ENCODE measurements at places on chromosomes 4 and X.

- peak; percentile 2 for DNase-seq
Observed at GRCh38 chrX:138487866-138488265, 223.7 kb downstream of the FGF13 start.

DNA sequence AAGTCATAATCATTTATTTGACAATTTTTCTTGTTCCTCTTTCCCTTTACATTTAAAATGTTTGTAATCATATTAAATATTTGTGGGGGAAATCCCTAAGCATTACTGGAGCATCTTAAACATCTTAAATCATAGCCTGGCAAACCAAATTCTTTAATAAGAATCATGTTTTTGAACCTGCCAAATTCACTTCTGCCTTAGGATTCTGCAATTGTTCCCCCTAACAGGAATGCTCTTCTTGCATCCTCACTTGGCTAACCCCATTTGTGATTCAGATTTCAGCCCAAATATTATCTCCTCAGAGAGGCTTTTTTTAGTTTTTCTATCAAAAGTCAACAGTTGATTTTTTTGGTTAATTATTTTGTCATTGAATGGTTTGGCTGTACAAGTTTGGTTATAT is 241.1 kb downstream of the MAPK10 start:
- no peak for DNase-seq

GRCh38 chr4:105966051-105966450 is 70.8 kb downstream of the NPNT start:
- no peak for DNase-seq

- no peak for DNase-seq
Observed at GRCh38 chrX:39195156-39195555, 393.9 kb downstream of the MID1IP1 start.

DNA sequence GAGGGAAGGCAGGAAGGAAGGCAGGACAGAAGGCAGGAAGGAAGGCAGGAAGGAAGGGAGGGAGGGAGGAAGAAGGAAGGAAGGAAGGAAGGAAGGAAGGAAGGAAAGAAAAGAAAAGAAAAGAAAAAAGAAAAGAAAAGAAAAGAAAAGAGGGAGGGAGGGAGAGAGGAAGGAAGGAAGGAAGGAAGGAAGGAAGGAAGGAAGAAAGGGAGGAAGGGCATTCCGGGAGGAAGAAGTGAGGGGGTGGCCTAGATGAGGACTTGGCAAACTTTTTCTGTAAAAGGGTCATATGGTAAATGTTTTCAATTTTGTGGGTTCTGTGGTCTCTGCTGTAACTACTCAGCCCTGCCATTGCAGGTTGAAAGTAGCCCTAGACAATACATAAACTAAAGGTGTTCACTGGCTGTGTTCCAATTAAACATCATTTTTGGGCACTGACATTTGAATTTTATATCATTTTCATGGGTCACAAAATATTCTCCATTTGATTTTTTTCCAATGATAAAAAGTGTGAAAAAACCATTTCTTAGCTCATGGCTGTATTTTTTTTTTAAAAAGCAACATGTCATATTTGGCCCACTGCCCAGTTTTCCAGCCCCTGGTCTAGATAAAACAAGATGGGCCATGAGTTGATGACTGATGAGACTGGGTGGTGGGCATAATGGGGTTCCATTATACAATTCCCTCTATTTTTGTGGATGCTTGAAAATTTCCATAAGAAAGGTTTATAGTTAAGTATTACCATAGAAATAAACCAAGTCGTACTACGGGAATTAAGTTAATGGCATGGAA is 3.1 kb downstream of the ZNF630 start:
- peak; percentile 3 for DNase-seq

GRCh38 chr4:87317527-87317926 is 5.2 kb downstream of the HSD17B13 start:
- DNase-seq = peak; percentile 8

DNA sequence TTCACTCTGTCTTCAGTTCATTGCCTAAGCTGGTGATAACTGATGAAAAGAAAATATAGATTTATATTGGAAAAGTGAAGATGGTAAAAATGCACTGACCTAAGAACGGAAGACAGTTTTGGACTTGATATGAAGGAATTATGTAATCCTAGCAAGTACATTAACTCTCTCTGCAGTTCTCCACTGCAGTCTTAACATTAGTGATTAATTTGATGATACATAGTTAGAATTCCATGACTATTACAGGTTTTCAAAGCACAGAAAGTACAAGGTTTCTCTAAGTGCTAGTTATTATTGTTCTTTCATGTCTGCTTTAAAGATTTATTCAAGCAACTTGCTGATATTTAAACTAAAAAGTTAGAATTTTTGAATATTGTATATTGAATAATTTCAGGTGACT is 1591.7 kb upstream of the ADGRL3 start:
- DNase-seq = no peak

DNA sequence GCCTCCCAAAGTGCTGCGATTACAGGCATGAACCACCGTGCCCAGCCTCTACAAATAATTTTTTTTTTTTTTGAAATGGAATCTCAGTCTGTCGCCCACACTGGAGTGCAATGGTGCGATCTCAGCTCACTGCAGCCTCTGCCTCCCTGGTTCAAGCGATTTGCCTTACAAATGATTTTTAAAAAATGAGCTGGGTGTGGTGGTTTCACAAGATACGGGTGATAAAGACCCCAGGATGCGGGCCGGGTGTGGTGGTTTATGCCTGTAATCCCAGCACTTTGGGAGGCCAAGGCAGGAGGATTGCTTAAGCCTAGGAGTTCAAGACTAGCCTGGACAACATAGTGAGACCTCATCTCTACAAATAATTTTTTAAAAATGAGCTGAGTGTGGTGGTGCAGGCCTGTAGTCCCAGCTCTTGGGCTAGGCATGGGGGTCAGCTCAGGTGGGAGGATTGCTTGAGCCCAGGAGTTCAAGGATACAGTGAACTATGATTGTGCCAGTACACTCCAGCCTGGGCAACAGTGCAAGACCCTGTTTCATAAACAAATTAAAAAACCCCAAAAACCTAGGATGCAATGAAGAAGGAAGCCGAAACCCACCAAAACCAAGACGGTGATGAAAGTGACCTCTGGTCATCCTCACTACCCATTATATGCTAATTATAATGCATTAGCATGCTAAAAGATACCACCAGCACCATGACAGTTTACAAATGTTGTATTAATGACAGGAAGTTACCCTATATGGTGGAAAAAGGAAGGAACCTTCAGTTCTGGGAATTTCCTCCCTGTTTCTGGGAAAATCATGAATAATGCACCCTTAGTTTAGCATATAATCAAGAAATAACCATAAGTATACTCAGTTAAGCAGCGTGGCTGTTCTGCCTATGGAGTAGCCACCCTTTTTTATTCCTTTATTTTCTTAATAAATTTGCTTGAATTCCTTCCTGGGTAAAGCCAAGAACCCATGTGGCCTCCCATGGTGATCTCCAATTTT is 27.7 kb downstream of the PDGFRA start:
- no peak for DNase-seq

GRCh38 chrX:47690175-47690574 is 31.2 kb upstream of the UXT start:
- peak; percentile 4 for DNase-seq

DNA sequence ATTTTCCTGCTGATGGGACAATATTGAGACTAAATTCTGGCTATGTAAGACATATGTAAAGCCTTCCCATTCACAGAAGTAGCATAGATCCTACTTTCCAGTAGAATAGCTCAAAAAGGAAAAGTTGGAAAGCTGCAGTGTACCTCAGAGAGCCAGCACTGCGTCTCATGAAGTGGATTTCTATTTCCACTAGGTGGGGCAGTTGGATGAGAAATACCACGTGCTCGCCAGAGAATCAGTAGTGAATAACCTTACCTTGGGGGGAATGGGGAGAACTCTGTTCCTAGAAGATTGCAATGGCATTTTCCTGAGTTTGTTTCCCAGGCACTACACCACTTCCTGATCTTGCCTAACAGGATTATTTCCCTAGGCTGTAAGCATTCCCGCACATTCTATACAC is 907.1 kb downstream of the FSTL5 start:
- DNase-seq = peak; percentile 64

GRCh38 chrX:154371017-154371788 is 3.2 kb downstream of the FLNA start:
- peak; percentile 92 for DNase-seq

- DNase-seq = no peak
Observed at GRCh38 chrX:76439188-76439587, 11.7 kb downstream of the MAGEE1 start.

- DNase-seq = peak; percentile 83
Observed at GRCh38 chr4:138090150-138090917, 151.8 kb downstream of the SLC7A11 start.

- no peak for DNase-seq
Observed at GRCh38 chr4:17517664-17518063, 2.7 kb downstream of the CLRN2 start.

DNA sequence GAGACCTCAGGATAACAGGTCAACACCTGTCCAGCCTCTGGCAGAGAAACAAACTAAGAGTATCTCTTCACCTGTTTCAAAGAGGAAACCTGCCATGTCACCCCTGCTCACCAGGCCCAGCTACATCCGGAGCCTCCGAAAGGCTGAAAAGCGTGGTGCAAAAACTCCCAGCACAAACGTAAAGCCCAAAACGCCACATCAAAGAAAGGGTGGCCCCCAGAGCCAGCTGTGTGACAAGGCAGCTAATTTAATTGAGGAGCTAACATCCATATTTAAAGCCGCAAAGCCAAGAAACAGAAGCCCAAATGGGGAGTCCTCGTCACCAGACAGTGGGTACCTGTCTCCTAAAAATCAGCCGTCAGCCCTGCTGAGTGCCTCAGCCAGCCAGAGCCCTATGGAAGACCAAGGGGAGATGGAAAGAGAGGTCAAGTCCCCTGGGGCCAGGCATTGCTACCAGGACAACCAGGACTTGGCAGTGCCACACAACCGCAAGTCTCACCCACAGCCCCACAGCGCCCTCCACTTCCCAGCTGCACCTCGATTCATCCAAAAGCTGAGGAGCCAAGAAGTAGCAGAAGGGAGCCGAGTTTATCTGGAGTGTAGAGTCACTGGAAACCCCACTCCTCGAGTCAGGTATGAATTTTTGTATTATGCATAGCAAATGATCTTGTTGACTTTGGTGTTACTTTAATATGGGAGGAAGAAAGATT is 15.1 kb downstream of the PALLD start:
- no peak for DNase-seq

DNA sequence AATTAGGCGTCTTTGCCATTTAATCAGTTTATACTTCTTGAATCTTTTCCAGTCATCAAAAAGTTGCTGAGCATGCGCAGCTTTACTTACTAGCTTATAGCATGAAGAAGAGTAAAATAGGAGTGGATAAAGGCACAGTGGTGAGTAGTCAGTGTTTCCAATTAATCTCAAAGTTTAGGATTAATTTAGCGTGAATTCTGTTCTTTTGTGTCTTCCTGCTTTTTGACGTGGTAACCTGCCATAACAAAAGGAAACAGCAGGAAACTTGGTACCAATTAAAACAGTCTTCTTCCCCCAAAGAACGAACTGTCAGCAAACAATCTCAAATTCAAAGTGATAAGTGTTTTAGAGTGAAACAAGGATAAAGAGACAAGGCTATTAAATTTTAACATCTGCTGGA is 61.9 kb downstream of the TET2 start:
- DNase-seq = no peak

GRCh38 chr4:154503598-154503997 is 12.0 kb upstream of the DCHS2 start:
- DNase-seq = peak; percentile 49

- peak; percentile 6 for DNase-seq
Observed at GRCh38 chrX:50157545-50158135, 43.2 kb downstream of the AKAP4 start.

DNA sequence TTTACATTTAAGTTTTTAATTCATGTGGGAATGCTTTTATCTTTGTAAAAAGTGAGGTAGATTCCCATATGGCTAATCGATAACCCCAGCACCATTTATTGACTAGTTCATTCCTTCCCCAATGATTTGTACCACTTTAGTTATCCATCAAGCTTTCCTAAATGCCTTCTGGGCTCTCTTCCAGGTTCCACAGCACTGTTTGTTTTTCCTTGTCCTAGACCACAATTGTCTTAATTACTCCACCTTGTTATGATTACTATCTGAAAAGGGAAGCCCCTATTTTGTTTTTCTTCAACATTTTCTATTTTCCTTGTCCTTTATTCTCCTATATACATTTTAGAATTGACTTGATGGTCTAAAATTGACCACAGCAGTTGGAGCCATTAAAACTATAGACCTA is 48.5 kb upstream of the GPRIN3 start:
- no peak for DNase-seq

DNA sequence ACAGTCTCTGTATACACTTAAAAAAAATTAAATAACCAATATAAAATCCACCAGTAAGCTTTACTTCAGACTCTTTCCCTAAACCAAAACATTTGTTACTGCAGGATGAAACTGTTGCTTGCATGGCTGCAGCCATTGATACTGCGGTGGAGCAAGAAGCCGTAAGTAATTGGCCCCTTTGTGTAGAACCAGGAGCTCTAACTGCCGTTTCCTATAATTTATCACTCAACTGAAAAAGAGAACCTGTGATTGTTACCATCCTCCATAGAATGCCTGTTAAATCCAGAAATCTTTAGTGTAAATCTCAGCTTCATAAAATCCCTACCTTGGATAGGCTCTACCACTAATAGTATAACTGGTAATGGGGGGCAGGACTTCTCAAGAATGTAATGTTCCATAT is 62.6 kb downstream of the KIF4A start:
- DNase-seq = no peak

DNA sequence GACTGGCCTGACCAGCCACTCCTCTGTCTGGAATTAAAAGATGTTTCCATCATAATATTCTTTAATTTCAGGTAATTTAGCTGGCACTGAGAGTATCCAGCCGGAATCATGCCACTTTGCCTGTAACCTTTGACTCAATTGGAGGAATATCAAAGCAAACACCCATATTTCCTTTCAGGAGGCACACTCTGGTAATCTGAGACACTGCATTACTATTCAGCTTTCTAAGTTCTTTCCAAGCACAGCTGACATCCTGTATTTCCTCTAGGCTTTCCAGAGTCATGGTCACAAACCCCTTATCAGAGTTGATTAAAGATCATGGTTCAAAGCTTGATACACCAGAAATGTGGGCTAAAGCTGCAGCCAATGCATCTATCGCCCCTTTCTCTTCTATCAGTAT is 29.3 kb downstream of the INTS12 start:
- DNase-seq = peak; percentile 34

GRCh38 chrX:36803151-36803550 is 205.0 kb upstream of the FAM47C start:
- no peak for DNase-seq

DNA sequence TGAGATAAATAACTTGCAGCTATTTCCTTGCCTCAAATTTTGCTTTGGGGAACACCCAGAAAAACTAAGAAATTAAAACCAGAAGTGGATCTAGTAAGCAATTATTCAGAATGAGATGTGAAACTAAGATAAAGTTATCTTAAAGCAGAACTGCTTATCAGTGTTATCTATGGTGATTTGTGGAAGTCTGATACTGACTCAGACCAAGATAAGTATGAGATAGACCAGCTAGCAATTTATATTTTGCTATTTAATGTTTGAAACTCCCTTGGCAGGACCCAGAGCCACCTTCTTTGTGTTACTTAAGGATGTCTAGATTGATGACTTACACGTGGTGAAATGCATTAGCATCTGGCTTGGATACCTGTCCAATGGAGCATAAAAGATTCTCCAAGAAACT is 368.1 kb downstream of the EPHA5 start:
- no peak for DNase-seq

- DNase-seq = no peak
Observed at GRCh38 chrX:76453737-76454406, 26.4 kb downstream of the MAGEE1 start.

Measured in DMS53 (cell line).